ENCODE measurements at places on chromosomes 16 and 17.

GRCh38 chr17:78842881-78843565, 2.4 kb upstream of the USP36 start:
- DNase-seq, result peak; percentile 58

DNA sequence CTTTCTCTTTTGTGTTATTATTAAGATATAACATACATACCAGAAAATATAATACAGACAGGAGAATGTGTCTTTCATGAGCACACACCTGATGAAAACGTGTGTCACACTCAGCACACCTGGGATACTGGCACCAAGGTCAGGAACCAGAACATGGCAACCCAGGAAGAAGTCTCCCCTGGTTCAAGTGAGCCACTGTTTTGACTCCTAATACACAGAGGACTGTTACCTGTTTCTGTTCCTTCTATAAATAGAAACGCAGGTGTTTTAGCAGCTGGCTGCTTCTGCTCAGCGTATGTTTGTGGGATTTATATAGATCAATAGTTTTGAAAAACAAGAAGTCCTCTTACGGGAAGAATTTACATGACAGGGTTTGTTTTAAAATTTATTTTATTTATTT, 3.5 kb downstream of the SEC14L1 start:
- no peak for DNase-seq

- no peak for DNase-seq
Observed at GRCh38 chr17:31585280-31585630, 193.8 kb downstream of the RAB11FIP4 start.

GRCh38 chr17:67818110-67819002, 6.9 kb upstream of the BPTF start:
- no peak for DNase-seq

- no peak for DNase-seq
Observed at GRCh38 chr16:12876778-12877177, 24.6 kb upstream of the SHISA9 start.

DNA sequence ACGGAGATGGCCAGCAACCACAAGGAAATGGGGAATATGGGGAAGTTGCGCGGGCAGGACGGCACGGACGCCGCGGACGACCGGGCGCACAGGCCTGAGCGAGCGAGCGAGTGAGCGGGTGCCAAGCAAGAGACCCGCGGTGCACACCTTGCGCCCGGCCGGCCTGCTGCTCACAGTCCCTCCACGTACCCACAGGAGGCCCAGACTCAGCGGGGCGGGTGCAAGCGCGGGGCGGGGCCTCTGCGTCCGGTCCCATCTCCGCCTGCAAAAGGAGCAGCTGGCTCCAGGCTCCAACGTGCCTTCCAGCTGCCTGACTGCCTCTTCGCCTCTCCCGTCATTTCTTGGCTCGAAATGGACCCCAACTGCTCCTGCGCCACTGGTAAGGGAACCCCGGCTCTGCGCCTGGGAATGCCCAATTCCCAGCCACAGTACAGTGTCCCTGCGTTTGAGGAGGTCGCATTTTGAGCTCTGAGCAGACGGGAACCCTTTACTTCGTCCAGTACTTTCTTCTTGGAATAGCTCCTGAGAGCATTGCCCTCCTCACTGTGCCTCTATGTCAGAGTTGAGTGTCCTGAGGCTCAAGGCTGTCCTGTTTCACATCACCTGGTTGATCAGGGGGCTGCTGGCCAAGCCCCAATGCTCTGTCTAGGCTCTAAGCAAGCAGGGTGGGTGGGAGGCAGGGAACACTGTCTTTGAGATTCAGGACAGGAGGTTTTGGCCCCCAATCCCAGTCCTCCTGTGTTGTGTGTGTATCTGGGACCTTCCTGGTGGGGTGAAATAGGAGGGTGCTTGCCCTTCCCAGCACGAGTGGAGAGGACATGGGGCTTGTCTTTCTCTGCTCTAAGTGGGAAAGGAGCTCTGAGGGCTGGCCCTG, 8.1 kb upstream of the MT1E start:
- peak; percentile 24 for DNase-seq

GRCh38 chr16:25413975-25414374, 156.3 kb upstream of the ZKSCAN2 start:
- DNase-seq, result no peak

GRCh38 chr16:71709229-71709781, 15.2 kb downstream of the PHLPP2 start:
- no peak for DNase-seq

Measured in central memory CD4-positive, alpha-beta T cell (primary cell).